ENCODE measurements at places on chromosomes 7 and 10.

DNA sequence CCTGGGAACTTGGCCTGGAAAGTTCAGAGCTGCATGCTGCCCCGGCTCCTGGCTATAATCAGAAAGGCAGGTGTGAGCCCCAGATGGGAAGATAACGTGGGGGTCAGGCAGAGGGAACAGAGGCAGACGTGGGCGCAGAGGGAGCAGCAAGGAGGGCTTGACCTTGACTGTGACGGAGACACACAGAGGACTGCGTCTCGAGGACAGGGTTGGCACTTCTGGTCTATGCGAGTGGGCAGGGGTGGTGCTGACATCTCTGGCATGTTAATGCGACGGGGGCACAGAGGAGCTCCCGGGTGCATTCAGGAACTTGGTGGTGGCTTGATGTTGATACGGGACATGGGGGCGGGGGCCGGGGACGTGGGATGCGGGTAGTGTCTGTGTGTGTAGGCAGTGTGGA is 232.1 kb upstream of the GRB10 start:
- DNase-seq, result no peak

GRCh38 chr10:132886211-132887099 is 55.9 kb downstream of the CFAP46 start:
- no peak for DNase-seq

DNA sequence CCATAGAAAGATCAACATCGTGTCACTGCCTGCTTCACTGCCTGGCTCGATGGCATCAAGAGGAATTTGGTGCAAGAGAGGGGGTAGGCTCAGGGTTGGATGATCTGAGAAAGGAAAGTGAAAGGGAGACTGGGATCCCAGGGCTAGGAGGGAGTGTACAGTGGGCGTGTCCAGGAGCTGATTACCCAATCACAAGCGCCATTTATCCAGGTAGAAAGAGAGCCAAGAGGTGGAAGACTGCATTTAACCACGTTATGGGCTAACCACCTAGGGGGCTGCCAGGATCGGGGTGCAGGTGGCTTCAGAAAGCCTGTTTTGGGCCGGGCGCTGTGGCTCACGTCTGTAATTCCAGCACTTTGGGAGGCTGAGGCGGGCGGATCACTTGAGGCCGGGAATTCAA is 10.3 kb downstream of the PODXL start:
- DNase-seq, result no peak

GRCh38 chr7:149865437-149865836 is 8.3 kb upstream of the ATP6V0E2 start:
- no peak for DNase-seq

DNA sequence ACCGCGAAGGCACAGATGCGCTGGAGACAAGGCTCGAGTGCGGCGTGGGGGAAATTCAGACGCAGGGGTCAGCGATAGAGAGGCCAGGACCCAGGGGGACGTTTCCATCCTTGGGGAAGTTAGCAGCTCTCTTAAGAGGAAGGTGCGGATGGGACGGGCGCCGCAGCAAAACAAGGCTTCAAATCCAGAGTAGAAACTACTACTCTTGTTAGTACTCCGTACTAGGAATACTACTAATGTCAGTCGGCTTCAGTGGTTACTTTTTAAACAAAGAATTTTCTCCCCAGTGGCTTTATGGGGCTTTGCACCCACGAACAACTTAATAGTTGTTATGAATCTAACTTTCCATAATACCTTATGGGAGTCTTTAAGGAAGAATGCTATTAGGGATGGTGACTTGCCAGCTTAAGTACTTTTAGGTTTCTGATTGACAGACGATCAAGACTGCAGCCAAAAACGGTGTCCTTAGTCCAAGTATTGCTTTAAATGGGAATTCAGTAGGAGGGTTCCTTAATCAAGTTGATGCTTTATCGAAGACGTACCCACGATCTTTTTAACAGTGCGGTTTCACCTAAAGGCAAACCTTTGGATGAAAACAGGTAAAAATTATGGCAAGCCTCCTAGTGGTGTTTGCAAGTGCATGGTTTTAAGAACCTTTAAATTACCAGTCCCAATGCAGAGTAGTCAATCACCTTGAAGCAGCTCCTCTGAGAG is 812 bp upstream of the IDE start:
- no peak for DNase-seq

DNA sequence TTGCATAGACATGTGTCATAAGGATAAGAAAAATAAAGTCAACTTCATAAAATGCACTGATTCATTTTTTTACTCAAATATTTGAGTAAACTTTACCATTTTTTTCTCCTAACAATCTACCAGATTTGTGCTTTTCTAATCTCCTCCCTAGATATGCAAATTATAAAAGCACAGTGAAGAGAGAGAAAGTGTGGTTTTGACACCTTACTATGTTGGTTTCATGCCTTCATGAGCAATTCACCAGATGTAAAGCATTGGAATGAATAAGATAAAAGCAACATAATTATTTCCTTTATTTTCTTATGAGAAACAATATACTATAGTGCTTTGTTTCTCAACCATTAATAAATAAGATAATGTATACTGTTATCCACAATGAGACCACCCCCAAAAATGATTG is 432.5 kb upstream of the PCDH15 start:
- DNase-seq, result no peak

DNA sequence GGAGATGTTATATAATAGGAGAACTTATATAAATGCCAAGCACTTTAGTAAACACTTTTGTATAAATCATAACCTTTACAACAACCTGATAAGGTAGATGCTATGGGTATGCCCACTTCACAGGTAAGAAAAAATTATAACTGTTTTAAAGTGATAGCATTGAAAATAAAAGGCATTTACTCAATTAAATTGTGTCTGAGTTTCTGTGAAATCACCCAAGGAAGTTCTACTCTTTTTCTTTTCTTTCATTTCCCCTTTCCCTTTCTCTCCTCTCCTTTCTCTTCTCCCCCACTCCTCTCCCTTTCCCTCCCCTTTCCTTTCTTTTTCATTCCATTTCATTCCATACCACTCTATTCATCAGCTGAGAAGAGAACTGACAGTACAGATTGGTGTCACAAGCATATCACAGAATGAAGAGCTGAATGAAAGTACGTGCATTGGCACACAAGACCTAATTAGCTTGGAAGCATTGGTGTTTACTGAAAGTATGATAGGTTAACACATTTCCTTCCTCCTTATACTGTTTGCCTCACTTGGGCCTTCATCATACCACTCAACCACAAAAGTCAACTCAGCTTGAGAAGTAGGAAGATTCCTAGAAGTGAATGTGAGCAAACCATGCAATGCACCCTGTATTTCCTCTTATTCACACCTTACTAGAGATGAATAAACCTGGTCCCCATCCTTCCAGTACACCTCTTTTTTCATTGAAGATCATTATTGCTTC is 117.9 kb upstream of the AGR3 start:
- no peak for DNase-seq

DNA sequence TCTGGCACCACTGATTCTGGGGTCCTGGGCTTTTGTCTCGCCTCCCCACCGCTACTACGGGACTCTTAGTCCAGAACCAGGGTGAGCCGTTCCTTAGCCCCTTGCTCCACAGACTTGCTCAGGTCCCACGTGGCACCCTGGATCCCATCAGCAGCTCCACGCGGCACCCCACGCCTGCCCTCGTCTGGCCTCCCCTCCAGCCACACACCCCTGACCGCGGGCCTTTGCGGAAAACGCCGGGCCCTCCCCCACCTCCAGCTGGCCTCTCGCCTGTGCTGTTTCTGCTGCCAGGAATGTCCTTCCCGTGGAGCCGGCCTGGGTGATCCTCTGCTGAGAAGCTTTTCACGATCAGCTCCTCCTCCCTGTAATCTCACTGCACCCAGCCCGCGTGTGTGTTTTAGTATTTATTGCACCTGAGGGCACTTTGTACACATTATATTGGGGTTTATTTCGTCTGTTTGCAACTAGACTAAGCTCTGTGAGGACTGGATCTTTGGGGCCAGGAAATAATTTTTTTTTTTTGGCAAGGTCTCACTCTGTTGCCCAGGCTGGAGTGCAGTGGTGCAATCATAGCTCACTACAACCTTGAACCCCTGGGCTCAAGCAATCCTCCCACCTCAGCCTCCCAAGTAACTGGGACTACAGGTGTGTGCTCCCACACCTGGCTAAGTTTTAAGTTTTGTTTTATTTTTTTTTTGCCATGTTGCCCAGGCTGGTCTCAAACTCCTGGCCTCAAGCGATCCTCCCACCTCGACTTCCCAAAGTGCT is 10.5 kb upstream of the TTYH3 start:
- DNase-seq, result no peak

GRCh38 chr7:150453181-150453580 is 2.8 kb downstream of the GIMAP8 start:
- no peak for DNase-seq

DNA sequence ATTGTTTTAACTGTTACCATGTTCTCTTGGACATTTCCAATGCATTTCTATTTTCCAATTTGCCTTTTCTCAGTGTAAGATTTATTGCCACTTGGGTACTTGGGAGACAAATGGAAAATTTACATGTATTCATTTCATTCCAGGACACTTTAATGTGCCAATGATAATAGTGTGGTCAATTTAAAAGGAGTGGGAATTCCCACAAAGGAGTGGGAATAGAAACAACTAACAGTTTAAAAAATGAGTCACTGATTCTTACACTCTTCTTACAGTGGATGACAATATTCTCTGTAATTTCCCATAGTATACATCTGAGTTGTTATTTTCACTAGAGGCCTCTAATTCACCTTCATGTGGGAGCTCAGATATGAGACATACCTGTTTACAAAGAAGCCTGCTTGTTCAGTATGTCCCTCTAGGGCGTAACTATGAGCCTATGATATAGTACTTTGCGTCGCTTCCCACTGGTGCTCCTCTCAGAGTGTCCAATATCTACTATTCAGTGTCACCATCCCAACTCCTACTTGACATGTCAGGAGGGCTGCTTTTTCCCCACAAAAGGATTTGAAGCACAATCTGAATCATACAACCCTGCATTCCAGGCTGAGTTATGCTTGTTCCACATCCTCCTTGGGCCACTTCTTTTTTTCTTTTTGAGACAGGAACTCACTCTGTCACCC is 301.3 kb downstream of the PHTF2 start:
- no peak for DNase-seq

DNA sequence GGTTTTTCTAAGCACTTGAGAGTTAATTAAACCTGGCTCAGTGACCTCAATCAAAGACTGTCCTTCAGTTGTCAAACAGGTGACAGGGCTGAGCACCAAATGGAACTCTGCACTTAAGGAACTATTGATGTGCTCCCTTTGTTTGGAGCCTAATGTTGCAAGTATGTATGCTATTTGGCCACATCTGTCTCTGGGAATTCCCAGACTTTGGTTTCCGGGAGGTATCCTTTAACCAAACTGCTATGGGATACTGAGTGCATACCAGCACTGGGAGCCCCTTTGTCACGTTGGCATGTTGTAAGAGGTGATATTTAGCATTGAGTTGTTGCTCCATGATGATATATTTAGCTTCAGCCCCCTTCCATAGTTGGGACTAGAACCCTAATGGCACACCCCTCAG is 25.2 kb downstream of the ASZ1 start:
- no peak for DNase-seq

DNA sequence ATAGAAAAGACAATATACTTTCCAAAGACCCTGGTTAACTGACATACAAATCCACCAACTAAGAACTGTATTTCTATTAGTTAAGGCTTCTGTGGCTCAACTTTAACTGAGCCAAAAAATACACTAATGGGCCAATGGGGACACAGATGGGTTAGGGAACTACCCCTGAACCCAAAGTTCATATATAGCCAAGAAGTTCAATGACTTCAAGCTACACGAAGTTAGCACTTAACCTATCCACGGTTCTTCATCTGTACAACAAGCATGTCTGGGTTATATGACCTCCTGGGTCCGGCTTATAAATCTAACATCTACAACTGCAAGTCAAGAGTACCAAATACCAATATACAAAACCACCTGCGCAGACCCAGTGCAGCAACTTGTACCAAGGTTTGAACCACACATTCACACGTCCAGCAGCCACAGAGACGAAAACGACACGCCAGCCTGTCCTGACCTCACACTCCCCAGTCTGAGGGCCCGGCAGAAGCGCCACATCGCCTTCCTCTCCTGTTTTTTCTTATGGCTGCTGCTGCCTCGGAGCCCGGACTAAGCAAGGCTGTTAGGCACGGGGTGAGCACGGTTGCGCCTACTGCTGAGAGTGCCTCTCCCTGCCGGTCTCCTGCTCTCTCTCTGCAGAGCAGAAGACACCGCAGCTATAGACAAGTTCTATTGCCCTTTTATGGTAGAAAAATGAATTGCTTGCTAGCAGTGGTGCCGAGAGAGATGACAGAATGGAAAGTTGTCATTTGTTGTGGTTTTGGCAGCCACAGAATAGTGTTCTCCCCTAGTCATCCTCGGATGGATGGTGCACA is 86.3 kb downstream of the RNF216 start:
- DNase-seq, result peak; percentile 32

GRCh38 chr10:84392181-84392580 is 63.8 kb downstream of the CCSER2 start:
- no peak for DNase-seq

DNA sequence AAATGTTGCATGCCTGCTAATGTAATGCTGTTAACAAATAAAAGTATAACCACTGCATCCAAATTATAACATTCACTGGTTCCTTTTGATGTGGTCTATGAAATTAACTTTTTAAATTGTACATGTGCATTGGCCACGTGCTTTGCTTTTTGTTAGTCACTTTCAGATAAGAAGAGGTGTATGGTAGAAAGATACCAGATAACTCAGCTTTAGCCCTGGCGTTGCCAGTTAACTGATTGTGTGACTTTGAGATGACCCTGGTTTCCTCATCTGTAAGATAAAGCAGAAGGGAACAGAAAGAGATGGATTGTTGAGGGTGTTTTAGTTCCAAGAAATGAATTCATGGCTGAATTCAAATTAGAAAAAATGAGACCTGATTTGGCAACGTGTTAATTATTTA is 1.9 kb upstream of the TRDMT1 start:
- no peak for DNase-seq

DNA sequence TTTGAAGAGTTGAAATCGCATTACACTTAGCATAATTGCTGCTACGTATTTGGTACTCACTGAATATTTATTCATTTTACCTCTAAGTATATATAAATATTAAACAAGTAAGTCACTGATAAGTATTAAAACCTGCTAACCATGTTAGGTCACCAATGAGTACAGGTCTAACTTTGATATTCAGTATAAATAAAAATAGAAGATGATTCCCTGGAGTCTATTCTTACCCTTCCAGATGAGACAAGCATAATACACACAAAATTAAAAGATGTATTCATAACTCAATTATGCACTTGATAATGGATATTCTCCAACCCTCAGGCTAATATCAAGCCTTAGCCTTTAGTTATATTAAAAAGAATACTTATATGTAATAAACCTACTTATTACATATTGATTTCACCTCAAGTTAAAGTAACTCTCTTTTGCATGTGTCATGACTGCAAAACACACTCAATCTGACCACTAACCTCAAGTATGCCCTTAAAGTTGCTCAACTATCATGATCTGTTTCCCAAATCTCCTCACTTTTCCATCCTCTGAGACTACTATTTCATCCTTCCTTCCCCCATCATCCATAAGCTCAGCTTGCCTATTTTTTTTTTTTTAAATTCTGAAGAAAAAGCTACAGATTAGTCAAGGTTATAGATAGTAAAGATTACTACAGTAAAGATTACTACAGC is 46.8 kb downstream of the IPMK start:
- DNase-seq, result no peak

Data from stimulated activated CD8-positive, alpha-beta memory T cell treated with anti-CD3 and anti-CD28 coated beads, Interleukin-15, amount 100 ng/mL, for 24 hours (primary cell).